Progenitor cell of endocrine pancreas (in vitro differentiated cells): ENCODE measurements at places on chromosomes 6 and 20. TPM values are rescaled to one million over a fixed set of nuclear protein-coding genes. Genes with fewer than 3 reads are reported as not detected.

Gene CCN6
- total RNA-seq = not detected in 2 replicates

Gene IMPG1
- not detected in 2 replicates for total RNA-seq

Gene ASF1A
- 29.5 and 30.5 TPM in 2 replicates for total RNA-seq

Gene BCAS4
- 8.5 and 8.9 TPM in 2 replicates for total RNA-seq

Gene CALHM4
- not detected in 2 replicates for total RNA-seq

Gene SEL1L2
- not detected in 2 replicates for total RNA-seq

Gene AVP
- total RNA-seq = not detected in 2 replicates

Gene KHDC3L
- total RNA-seq = not detected in 2 replicates

- no peak overlapping the region for H3K27ac ChIP-seq
- no peaks in the 10 kb centered on the region for H3K4me1 ChIP-seq
- no peak overlapping the region for H3K4me3 ChIP-seq
These were observed 46.7 kb downstream of the TBC1D7 start for GRCh38 chr6:13281686-13282085.

GRCh38 chr20:43925801-43926200 lies 11.1 kb downstream of the TOX2 start:
- no peak overlapping the region for H3K27ac ChIP-seq
- H3K36me3 ChIP-seq = no peaks in the 10 kb centered on the region
- DNase-seq = no peak
- peaks cover 57% of the 10 kb centered on the region for H3K27me3 ChIP-seq
- no peaks in the 10 kb centered on the region for H3K4me1 ChIP-seq
- no peak overlapping the region for H3K4me3 ChIP-seq

GRCh38 chr6:65123521-65123920 lies 583.5 kb downstream of the EYS start:
- no peaks in the 10 kb centered on the region for H3K36me3 ChIP-seq
- H3K4me1 ChIP-seq = peaks cover 2% of the 10 kb centered on the region
- no peak overlapping the region for H3K27ac ChIP-seq
- H3K4me3 ChIP-seq = no peak overlapping the region
- H3K27me3 ChIP-seq = no peaks in the 10 kb centered on the region
- no peak for DNase-seq

DNA sequence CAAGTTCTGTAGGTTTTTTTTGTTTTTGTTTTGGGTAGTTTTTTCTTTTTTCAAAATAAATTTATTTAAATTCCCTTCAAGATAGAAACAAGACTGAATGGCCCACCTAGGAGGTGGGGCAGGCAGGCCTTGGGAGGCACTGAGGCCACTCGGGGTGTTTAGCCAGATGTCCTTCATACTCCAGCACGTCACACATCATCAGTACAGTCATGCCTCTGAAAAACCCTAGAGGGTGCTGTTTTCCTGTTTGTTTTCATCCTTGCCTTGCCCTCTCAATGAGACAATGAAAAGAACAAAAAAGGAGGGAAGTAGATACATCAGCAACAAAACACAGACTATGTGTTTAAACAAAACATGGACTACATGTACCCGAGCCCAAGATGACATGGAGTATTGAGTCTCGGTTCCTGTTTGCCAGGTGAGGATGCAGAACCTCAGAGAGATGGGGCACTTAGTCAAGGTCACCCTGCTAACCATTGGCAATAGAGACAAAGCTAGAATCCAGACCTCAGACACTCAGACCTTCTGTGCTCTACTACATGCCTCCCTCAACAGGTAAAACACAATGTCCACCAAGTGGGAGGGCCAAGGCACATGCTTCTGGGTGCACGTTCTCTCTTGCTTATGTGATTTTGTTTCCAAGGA lies 26.8 kb upstream of the CLIC5 start:
- H3K4me1 ChIP-seq = peaks cover 24% of the 10 kb centered on the region
- no peak overlapping the region for H3K27ac ChIP-seq
- H3K36me3 ChIP-seq = no peaks in the 10 kb centered on the region
- DNase-seq = no peak

- no peak for DNase-seq
- no peaks in the 10 kb centered on the region for H3K36me3 ChIP-seq
- H3K4me1 ChIP-seq = no peaks in the 10 kb centered on the region
These were observed 1352.6 kb upstream of the GJE1 start for GRCh38 chr6:140779991-140780596.

DNA sequence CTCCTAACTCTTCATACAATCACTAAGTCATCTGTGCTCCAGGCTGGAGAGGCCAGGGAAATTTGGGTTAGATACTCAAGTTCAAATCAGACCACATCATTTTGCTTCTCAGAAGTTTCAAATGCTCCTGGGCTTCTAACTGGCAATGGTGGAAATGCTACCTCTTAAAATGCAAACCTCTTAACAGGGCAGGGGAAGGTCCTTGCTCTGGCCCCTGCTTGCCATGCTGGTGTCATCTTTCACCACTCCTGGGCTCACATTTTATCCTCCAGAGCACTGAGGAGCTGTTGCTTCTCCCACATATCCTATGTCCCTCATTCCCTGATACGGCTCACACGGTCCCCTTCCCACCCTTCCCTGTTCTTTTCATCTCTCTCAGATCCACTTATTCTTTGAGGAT lies 41.8 kb upstream of the NT5E start:
- no peak overlapping the region for H3K27ac ChIP-seq
- DNase-seq = no peak
- no peaks in the 10 kb centered on the region for H3K36me3 ChIP-seq
- H3K27me3 ChIP-seq = no peaks in the 10 kb centered on the region
- no peak overlapping the region for H3K4me3 ChIP-seq
- peaks cover 47% of the 10 kb centered on the region for H3K4me1 ChIP-seq
